Stimulated activated CD8-positive, alpha-beta memory T cell treated with anti-CD3 and anti-CD28 coated beads, Interleukin-7, amount 100 ng/mL, for 24 hours (primary cell): ENCODE measurements at places on chromosomes 4 and X.

GRCh38 chrX:96568071-96568470 is 116.6 kb upstream of the DIAPH2 start:
- DNase-seq = no peak

- no peak for DNase-seq
Measured at GRCh38 chrX:46642145-46642544, 68.6 kb downstream of the CHST7 start.

GRCh38 chr4:2732526-2732925 is 23.6 kb downstream of the TNIP2 start:
- no peak for DNase-seq

DNA sequence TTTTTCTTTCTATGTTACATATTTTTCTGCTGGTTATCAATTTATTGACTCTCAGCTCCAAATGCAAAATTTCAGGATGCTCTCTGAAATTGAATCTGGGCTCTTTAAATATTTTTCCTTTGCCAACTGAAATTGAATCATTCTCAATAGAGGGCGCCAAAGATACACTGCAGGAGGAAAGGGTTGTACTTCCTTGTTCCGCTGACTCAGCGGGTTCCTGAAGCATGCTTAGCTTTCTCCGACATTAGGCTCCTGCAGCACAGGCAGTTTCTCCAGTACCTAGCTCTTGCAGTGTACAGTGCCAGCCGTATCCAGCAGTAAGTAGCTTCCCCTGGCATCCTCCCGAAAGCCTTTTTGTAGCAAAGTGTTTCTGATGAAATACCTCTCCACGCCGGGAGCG is 28.8 kb upstream of the CFAP47 start:
- no peak for DNase-seq
